ENCODE measurements at places on chromosomes 2 and 18. TPM values are rescaled to one million over a fixed set of nuclear protein-coding genes. Genes with fewer than 3 reads are reported as not detected.

Gene CRACDL
- total RNA-seq = under 0.01 TPM

Gene SGPP2
- total RNA-seq = 0.17 TPM

Gene NEMP2
- 5.9 TPM for total RNA-seq

Gene NR4A2
- 0.34 TPM for total RNA-seq

Gene CTLA4
- not detected for total RNA-seq

Gene GPC1
- total RNA-seq = 135 TPM

Gene TEX44
- total RNA-seq = not detected

Gene SCYGR8
- total RNA-seq = not detected

Gene SPC25
- total RNA-seq = 12.9 TPM

Gene OTOS
- total RNA-seq = not detected
